Stomach (tissue), 19 donors: ENCODE measurements at places on chromosomes 1 and 21.

DNA sequence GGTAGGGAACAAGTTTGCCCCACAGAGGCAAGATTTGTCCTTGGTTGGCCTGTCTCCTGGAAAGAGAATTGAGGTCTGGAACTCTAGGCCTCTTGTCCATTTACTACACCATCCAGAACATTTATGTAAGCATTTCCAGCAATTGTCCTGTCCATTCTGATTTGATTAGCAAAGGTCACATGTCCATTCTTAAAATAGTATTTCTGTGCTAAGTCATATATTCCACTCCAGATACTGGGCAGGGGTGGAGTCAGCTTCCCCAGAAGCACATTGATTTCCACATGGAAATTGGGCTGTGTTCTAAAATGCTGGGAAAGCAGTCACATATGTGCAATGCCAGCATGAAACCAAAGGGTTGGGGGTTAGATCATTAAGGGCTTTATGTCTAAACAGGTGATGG, 21.5 kb upstream of the FMN2 start:
- no peak for DNase-seq
- no peaks in the 10 kb centered on the region for H3K4me1 ChIP-seq
- H3K36me3 ChIP-seq: no peaks in the 10 kb centered on the region
- H3K4me3 ChIP-seq: no peak overlapping the region
- H3K27me3 ChIP-seq: no peaks in the 10 kb centered on the region

DNA sequence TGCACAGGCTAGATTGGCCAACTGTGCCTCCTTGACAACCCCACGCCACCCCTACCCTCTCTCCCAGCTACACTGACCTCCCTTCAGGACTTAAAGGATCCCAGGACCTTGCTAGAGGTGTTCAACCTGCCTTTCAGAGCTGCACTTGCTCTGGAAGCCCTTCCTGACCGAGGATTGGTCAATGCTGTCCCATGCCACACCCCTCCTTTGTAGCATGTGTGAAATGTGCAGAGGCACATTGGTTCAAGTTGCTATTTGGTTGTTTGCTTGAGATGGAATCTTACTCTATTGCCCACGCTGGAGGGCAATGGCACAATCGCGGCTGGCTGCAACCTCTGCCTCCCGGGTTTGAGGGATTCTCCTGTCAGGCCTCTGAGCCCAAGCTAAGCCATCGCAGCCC, 21.8 kb downstream of the ACTA1 start:
- H3K27me3 ChIP-seq: peaks cover 28% of the 10 kb centered on the region
- H3K4me1 ChIP-seq: peaks cover 48% of the 10 kb centered on the region
- no peak overlapping the region for H3K27ac ChIP-seq
- no peak for DNase-seq

GRCh38 chr1:233730809-233731208, 116.9 kb downstream of the KCNK1 start:
- H3K4me3 ChIP-seq: no peak overlapping the region
- no peaks in the 10 kb centered on the region for H3K36me3 ChIP-seq
- H3K27me3 ChIP-seq: no peaks in the 10 kb centered on the region
- no peak overlapping the region for H3K27ac ChIP-seq
- no peak for DNase-seq

DNA sequence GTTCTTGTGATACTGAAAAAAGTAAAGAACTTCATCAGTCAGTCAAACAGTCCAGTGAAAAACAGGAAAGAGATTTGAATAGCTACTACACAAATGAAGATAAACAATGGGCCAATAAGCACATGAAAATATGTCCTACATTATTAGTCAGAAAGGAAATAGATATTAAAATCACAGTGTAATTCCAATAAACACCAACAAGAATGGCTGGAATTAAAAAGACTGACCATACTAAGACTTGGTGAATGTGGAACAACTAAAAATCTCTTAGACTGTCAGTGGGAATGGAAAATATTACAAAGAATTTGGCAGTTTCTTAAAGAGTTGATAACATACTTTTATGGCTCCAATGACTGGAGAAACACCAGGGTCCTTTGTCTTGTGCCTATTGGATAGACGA, 241.8 kb upstream of the USP24 start:
- H3K4me3 ChIP-seq: no peak overlapping the region
- no peaks in the 10 kb centered on the region for H3K36me3 ChIP-seq
- no peaks in the 10 kb centered on the region for H3K27me3 ChIP-seq
- H3K4me1 ChIP-seq: no peaks in the 10 kb centered on the region
- H3K27ac ChIP-seq: no peak overlapping the region

DNA sequence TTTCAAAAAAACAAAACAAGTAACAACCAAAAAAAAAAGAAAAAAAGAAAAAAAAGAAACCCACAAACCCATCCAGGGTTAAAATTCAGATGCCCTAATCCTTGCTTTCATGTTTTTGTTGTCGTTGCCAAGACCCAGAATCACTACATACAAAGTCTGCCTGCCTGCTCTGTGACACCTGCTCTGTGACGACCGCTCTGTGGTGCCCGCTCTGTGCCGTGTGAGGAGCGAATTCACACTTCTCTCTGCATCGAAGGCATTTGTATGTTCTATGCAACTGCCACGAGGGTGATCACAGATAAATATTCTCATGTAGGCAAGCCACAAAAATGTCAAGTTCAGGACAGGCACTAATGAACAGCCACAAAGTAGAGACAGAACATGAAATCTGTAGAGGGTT, 178.6 kb downstream of the SLC45A1 start:
- no peaks in the 10 kb centered on the region for H3K27me3 ChIP-seq
- H3K4me1 ChIP-seq: peaks cover 11% of the 10 kb centered on the region
- DNase-seq: no peak
- no peak overlapping the region for H3K27ac ChIP-seq
- no peak overlapping the region for H3K4me3 ChIP-seq

DNA sequence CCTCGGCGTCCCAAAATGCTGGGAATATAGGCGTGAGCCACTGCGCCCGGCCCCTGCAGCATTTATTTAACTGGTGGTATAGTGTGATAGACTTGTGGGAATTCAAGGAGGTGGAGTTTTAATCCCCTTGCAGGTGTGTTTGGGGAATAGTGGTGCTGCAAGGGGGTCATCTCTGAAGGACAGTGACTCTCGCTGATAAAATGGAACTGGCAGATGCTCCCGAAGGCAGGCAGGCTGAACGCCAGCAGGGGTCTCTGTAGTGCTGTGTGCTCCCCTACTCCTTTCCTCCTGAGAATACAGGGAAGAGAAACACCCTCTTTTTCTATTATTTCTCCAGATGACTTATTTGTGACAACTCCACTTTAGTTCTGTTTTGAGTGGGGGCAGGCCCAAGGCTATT, 4.0 kb downstream of the OSCP1 start:
- H3K36me3 ChIP-seq: no peaks in the 10 kb centered on the region
- no peak overlapping the region for H3K4me3 ChIP-seq
- peak; percentile 34 for DNase-seq
- no peak overlapping the region for H3K27ac ChIP-seq
- peaks cover 8% of the 10 kb centered on the region for H3K4me1 ChIP-seq

DNA sequence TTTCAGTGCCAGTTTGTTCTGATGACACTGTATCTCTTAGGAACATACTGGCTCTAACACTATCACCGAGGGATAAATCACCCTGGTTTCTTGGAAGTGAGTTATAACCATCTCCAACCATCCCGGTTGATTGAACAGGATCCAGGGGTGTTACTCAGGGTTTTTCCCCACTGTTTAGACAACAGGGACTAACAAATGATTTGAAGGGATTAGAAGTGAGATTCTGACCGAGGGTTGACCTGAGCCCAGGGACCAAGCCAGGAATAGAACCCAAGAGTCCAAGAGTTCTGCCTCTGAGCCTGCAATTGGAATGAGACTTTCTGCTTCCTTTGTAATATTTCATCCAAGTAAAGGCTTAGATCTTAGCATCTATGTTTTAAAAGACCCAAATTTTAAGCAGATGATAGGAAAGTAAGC, 154.0 kb downstream of the DHRS3 start:
- peaks cover 45% of the 10 kb centered on the region for H3K4me1 ChIP-seq
- no peaks in the 10 kb centered on the region for H3K36me3 ChIP-seq
- peak overlapping the region; percentile 80 for H3K27ac ChIP-seq
- H3K4me3 ChIP-seq: no peak overlapping the region

GRCh38 chr1:235935235-235936225, 68.8 kb upstream of the LYST start:
- DNase-seq: peak; percentile 28
- no peaks in the 10 kb centered on the region for H3K36me3 ChIP-seq
- H3K4me3 ChIP-seq: no peak overlapping the region
- H3K27ac ChIP-seq: no peak overlapping the region

GRCh38 chr1:56390232-56390867, 189.0 kb downstream of the PLPP3 start:
- H3K27ac ChIP-seq: no peak overlapping the region
- no peaks in the 10 kb centered on the region for H3K36me3 ChIP-seq
- no peak overlapping the region for H3K4me3 ChIP-seq
- no peaks in the 10 kb centered on the region for H3K27me3 ChIP-seq
- H3K4me1 ChIP-seq: peaks cover 17% of the 10 kb centered on the region
- DNase-seq: no peak

GRCh38 chr1:239367196-239367810, 19.1 kb upstream of the CHRM3 start:
- no peak overlapping the region for H3K4me3 ChIP-seq
- no peaks in the 10 kb centered on the region for H3K27me3 ChIP-seq
- H3K4me1 ChIP-seq: peaks cover 9% of the 10 kb centered on the region
- H3K27ac ChIP-seq: no peak overlapping the region
- no peak for DNase-seq
